ENCODE measurements at places on chromosomes 7 and 10.

DNA sequence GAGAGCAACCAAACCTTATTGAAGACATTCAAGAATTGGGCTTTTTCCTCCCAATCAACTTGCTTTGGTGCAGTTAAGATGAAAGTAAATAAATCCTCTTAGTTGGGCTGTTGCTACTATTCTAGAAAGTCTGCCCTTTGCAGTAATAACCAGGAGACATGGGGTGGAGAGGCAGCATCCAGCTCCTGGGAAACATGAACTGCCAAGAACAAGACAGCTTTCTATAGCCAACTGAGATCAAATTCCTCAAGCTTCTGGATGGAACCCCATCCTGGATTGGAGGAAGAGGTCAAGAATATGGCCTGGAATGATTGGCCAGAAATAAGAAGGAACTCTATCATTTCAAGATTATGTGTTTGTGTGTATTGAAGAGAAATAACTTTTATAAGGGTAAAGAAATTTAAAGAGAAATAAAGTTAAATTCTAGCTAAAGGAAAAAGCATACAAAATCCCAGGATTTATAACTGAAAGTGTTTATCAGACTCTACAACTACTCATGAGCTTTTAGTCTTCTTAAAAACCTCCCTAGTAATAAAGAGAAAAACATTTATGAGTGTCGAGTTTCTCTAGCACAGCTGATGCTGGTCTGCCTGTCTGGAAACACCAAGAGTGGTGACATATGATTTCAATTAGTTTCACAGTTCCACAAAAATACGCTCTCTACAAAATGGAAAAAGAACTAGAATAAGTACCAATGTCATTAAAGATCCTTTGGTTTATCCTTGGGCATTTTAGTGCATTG is 70.1 kb upstream of the COL1A2 start:
- DNase-seq, result no peak

GRCh38 chr10:29980084-29980483 is 79.3 kb downstream of the JCAD start:
- DNase-seq, result no peak

DNA sequence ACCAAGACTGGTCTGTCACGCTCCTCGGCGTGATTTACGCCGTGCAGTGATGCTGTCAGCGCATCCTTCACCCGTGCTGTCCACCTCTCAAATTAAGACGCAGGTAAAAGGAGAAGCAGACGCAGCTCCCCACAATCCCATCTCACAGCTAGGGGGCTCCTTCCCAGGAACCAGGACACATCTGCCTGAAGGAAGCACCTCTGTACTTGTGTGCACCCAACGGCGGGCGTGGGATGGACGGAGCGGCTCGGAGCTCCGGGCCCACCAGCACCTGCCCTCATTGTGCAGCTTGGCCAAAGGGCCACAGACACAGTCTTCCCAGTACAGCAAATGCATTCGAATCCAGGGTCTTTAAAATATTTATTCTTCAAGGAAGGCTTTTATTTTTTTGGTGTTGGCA is 55.3 kb downstream of the STK32C start:
- DNase-seq, result no peak

DNA sequence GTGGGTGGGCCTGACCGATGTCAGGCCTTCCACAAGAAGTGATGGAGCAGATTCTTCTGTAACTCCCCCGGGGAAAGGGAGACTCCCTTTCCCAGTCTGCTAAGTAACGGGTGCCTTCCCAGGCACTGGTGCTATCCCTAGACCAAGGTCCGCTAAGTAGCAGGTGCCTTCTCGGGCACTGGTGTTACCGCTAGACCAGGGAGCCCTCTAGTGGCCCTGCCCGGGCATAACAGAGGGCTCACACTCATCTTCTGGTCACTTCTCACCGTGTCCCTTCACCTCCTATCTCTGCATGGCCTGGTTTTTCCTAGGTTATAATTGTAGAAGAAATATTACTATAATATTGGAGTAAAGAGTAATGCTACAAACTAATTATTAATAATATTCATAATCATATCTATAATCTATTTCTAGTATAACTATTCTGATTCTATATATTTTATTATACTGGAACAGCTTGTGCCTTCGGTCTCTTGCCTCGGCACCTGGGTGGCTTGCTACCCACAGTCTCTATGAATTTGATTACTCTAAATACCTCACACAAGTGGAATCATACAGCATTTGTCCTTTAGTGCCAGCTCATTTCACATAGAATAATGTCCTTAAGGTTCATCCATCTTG is 1378.7 kb downstream of the XPNPEP1 start:
- no peak for DNase-seq

DNA sequence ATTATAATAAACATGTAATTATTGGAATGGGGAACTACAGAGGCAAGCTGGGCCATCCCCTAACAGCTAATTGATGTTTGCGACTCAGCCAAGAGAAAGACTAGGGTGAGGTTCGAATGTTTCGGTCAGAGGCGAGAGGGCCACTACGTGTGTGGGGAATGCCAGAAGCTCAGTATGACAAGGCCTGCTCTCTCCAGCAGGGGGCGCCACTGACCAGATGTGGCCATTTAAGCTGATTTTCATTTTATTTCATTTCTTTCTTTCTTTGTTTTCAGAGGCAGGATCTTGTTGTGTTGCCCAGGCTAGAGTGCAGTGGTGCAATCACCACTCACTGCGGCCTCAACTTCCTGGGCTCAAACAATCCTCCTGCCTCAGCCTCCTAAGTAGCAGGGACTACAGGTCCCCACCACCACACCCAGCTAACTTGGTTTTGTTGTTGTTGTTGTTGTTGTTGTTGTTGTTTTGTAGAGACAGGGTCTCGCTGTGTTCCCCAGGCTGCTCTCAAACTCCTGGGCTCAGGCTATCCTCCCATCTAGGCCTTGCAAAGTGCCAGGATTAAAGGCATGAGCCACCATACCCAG is 38.1 kb downstream of the TMEM130 start:
- no peak for DNase-seq

GRCh38 chr10:93190372-93190771 is 116.7 kb downstream of the CYP26A1 start:
- no peak for DNase-seq

DNA sequence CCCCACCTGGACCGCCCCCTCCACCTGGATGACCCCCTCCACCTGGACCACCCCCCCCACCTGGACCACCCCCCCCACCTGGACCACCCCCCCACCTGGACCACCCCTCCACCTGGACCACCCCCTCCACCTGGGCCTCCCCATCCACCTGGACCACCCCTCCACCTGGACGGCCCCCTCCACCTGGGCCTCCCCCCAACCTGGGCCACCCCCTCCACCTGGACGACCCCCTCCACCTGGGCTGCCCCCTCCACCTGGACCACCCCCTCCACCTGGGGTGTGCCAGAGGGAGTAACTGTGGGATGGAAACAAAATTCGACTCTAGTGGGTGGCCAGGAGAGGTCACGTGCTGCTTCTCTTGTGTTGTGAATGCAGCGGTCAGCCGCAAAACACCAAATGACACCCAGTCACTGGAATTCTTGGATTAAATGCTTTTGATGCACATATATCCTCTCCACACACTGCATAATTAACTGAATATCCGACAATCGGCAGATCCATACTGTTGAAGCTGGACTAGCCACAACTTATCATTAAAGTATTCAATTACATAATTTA is 316.7 kb downstream of the PTPRN2 start:
- no peak for DNase-seq

- no peak for DNase-seq
These were observed 177.0 kb upstream of the AKR1E2 start for GRCh38 chr10:4648999-4649398.

DNA sequence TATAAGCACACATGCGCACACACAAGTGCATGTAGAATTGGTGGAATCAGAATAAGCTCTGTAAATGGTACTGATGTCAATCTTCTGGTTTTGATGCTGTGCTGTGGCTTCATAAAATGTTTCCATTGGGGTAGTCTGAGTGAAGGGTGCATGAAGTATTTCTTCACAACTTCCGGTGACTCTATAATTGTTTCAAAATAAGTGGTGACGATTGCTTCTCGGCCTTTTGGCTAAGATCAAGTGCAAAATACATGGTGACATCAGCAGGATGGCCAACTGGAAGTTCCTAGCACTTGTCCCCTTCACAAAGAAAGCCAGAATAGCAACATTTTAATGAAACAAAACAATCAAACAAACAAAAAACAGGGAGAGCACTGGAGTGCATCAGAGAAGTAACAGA is 41.6 kb upstream of the CAMK2B start:
- DNase-seq, result no peak

DNA sequence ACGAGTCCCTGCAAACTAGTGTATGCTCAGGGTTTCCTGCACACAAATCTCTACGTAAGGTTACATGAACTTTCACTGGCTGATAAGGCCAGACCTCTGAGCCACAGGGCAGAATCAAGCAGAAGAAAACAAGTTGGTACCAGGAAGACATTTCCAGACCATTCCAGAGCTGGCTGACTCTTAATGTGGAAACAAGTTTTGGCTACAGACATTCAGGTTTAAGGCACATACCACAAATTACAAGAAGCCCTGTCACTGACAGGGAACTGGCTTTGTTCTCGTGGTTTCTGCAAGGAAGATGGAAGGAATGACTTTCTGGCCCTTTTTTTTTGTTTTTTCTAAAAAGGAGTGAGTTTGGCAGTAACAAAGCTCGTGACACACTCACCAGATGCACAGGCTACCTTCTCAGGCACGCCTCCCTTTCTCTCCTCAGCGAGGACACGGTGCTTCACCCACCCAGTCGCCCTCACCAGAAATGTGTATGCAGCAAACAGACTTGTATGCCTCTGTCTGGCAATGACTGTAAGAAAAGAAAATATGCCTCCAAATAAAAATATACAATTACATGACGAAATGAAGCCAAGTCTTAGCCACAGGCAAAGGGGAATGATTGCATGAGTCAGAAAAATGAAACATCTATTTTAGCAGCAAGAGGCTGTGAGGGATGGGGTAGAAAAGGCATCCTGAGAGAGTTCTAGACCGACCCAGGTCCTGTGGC is 22.6 kb downstream of the PLAC9 start:
- DNase-seq, result no peak

DNA sequence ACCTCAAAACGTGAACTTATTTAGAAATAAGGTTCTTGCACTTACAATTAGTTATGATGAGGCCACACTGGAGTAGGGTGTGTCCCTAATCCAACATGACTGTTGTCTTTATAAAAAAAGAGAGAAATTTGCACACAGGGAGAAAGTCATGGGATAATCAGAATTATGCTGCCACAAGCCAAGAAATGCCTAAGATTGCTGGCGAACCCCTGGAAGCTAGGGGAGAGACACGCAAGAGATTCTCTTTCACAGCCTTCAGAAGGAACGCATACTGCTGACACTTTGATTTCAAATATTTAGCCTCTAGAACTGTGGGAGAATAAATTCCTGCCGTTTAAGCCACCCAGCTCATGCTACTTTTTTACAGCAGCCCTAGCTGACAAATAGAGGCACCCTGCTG is 138.3 kb downstream of the CCDC71L start:
- DNase-seq, result no peak

GRCh38 chr10:128579901-128580300 is 453.7 kb upstream of the MKI67 start:
- no peak for DNase-seq

- no peak for DNase-seq
These were observed 58.7 kb downstream of the CYP51A1 start for GRCh38 chr7:92075455-92076158.

- DNase-seq, result no peak
These were observed 1.4 kb upstream of the CREB5 start for GRCh38 chr7:28410628-28411531.

DNA sequence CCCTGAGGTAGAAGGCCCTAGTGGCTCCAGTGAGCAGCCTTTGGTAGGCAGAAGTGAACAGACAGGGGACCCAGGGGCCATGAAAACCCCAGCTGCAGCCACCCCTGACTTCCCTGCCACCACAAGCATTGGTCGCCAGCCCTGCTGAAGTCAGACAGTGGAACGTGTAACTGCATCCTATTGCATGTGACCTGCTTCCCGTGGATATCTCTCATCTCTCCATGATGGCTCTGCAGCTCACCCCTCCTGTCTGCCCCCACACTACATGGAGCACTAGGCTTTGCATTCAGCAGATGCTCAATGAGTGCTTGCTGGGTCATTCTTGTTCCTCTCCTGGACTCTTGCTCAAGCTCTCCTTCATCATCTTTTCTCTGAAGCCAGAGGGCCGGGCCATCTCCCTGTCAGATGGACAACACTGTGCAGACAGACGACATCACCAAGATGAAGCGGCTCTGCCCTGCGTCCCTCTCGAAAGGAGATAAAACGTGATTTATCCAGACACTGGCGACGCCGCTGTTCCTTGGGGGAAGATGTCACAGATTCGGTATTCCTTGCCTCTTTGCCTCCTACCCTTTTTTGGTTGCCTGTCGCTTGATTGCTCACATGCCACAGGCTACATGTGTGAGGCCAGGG is 117.5 kb downstream of the SH3PXD2A start:
- DNase-seq, result no peak

DNA sequence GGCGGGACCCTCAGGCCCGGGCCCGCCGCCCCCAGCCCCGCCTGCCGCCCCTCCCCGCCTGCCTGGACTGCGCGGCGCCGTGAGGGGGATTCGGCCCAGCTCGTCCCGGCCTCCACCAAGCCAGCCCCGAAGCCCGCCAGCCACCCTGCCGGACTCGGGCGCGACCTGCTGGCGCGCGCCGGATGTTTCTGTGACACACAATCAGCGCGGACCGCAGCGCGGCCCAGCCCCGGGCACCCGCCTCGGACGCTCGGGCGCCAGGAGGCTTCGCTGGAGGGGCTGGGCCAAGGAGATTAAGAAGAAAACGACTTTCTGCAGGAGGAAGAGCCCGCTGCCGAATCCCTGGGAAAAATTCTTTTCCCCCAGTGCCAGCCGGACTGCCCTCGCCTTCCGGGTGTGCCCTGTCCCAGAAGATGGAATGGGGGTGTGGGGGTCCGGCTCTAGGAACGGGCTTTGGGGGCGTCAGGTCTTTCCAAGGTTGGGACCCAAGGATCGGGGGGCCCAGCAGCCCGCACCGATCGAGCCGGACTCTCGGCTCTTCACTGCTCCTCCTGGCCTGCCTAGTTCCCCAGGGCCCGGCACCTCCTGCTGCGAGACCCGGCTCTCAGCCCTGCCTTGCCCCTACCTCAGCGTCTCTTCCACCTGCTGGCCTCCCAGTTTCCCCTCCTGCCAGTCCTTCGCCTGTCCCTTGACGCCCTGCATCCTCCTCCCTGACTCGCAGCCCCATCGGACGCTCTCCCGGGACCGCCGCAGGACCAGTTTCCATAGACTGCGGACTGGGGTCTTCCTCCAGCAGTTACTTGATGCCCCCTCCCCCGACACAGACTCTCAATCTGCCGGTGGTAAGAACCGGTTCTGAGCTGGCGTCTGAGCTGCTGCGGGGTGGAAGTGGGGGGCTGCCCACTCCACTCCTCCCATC is 82.7 kb downstream of the PAX2 start:
- DNase-seq, result no peak

GRCh38 chr7:27193335-27194001 is 6.4 kb downstream of the HOXA13 start:
- no peak for DNase-seq

- DNase-seq, result no peak
These were observed 21.2 kb downstream of the KIF5B start for GRCh38 chr10:32035038-32035437.

GRCh38 chr10:60148266-60148840 is 241.3 kb downstream of the ANK3 start:
- no peak for DNase-seq

- no peak for DNase-seq
These were observed 44.0 kb upstream of the SORBS1 start for GRCh38 chr10:95605163-95605562.

Data from stimulated activated naive CD4-positive, alpha-beta T cell (primary cell).